Activated naive CD4-positive, alpha-beta T cell treated with anti-CD3 and anti-CD28 coated beads, Interleukin-2, amount 10 ng/mL, durations not matched to agents 7 days and 5 days (primary cell): ENCODE measurements at places on chromosomes 5 and 9.

DNA sequence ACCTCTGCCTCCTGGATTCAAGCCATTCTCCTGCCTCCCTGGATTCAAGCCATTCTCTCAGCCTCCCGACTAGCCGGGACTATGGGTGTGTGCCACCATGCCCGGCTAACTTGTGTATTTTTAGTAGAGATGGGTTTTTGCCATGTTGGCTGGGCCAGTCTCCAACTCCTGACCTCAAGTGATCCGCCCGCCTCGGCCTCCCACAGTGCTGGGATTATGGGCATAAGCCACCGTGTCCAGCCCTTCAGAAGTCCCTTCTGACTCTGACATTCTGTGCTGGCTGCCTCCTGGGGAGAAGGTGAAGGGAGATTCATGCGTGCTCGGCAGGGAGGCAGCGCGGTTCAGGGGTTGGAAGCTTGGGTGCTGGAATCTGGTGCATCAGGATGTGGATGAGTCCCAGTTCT is 28.8 kb downstream of the PRRX2 start:
- peaks cover 3% of the 10 kb centered on the region for H3K4me1 ChIP-seq
- peaks cover 65% of the 10 kb centered on the region for H3K27me3 ChIP-seq
- no peak for DNase-seq
- no peak overlapping the region for H3K4me3 ChIP-seq
- H3K36me3 ChIP-seq = peaks cover 1% of the 10 kb centered on the region

- no peaks in the 10 kb centered on the region for H3K4me1 ChIP-seq
- no peaks in the 10 kb centered on the region for H3K27me3 ChIP-seq
- H3K36me3 ChIP-seq = no peaks in the 10 kb centered on the region
- H3K27ac ChIP-seq = no peak overlapping the region
These were observed 58.6 kb downstream of the TMC1 start for GRCh38 chr9:72579880-72580550.

DNA sequence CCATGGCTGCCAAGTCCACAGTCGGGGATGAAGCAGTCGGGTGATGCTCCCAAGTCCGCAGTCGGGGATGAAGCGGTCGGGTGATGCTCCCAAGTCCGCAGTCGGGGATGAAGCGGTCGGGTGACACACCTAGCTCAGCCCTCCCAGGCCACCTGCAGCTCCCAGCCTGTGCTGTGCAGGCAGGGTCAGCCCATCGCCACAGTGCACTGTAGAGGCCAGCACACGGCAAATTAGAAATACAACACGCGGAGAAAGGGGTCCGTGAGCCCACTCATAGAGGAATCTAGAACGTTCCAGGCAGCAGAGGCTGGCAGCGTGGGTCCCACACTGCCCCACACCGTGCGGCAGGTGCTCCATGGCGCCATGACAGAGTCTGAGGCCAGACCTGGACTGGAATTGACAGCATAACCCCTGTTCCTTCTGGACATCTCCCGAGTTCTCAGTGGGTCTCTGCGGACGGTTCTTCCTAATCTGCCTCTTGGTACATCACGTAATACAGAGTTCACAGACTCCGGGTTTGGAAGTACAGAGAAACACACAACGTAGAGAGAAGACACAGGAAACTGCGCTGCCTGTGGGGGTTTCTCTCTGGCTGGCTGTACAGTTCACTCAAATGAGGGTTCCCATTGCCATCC is 7.7 kb upstream of the EXOC3 start:
- no peaks in the 10 kb centered on the region for H3K36me3 ChIP-seq
- H3K27ac ChIP-seq = no peak overlapping the region
- no peaks in the 10 kb centered on the region for H3K27me3 ChIP-seq
- no peak for DNase-seq

GRCh38 chr9:133669182-133669801 is 33.1 kb downstream of the DBH start:
- H3K27ac ChIP-seq = no peak overlapping the region
- H3K36me3 ChIP-seq = no peaks in the 10 kb centered on the region
- no peak overlapping the region for H3K4me3 ChIP-seq

- no peaks in the 10 kb centered on the region for H3K4me1 ChIP-seq
- no peak overlapping the region for H3K27ac ChIP-seq
- H3K4me3 ChIP-seq = no peak overlapping the region
- H3K36me3 ChIP-seq = no peaks in the 10 kb centered on the region
- no peak for DNase-seq
These were observed 33.9 kb upstream of the JMY start for GRCh38 chr5:79202076-79202475.

DNA sequence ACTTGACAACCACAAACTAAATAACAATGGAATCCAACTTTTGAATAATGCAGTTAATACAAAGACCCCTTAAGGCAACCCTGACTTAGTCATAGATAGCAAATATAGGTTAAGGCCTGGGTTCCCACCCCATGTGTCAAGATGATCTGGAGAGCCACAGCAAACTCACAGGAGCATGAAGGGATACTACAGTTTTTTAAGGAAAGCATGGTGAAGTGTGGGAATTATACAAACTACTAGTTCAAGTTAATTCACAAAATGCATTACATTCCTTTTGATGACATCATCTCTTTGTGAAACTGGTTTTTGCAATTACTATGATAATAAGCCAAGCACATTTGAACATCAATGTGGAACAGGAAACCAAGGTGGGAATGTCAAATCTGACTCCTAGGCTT is 50.6 kb downstream of the LHFPL2 start:
- no peak for DNase-seq
- H3K4me3 ChIP-seq = no peak overlapping the region
- H3K4me1 ChIP-seq = no peaks in the 10 kb centered on the region
- H3K27me3 ChIP-seq = no peaks in the 10 kb centered on the region
- no peaks in the 10 kb centered on the region for H3K36me3 ChIP-seq

DNA sequence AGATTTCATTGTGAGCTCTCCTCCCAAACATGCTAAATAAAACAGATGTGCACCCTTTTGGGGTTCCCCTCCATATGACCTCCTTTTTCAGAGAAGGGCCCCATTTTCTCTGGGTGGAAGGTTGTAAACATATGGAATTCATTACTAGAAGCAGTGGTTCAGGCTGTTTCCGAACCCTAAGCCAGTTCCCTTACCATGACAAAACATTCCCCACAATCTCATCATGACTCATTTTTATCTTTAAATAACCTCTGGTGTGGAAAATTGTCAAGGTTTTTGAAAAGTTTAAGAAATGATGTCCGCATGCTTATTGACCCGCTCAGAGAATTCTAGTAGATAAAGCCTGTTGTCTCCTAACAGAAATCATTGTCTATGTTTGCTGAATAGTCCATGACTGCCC is 127.3 kb upstream of the PIK3R1 start:
- H3K36me3 ChIP-seq = no peaks in the 10 kb centered on the region
- no peak overlapping the region for H3K4me3 ChIP-seq
- H3K4me1 ChIP-seq = no peaks in the 10 kb centered on the region
- H3K27ac ChIP-seq = no peak overlapping the region

DNA sequence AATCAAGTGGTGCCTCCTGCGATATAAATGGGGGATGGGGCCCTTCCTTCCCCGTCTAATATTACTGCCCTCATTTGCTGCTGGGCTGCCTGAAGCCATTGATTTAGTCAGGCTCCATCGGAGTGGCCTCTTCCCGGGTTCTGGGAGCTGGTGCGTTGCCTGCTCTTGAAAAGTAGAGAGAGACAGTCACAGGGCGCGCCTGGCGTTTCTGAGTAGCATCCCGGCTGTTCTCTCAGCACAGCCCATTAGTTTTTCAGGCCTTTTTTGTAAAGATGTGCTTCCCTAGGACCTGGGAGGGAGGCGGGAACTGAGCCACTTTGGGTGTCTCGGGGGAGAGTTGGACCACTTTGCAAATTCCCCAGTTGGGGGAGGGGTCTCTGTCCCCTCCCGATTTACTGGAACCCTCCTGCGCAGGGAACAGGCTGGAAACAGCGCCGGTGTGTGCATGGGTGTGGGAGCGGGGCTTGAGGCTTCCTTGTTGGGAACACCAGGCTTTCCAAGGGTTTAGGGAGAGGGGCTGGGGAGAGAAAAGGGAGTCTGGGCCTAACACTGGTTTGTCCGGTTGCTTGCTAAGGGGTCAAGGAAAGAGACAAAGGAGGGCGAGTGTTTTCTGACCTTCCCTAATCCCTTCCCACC is 4.7 kb downstream of the PRDM6 start:
- H3K4me3 ChIP-seq = no peak overlapping the region
- DNase-seq = no peak
- no peak overlapping the region for H3K27ac ChIP-seq
- no peaks in the 10 kb centered on the region for H3K36me3 ChIP-seq
- peaks cover 97% of the 10 kb centered on the region for H3K27me3 ChIP-seq
- peaks cover 10% of the 10 kb centered on the region for H3K4me1 ChIP-seq

GRCh38 chr5:32581010-32581785 is 4.2 kb upstream of the SUB1 start:
- DNase-seq = no peak
- H3K4me3 ChIP-seq = no peak overlapping the region
- H3K27me3 ChIP-seq = peaks cover 10% of the 10 kb centered on the region
- peaks cover 5% of the 10 kb centered on the region for H3K36me3 ChIP-seq
- no peak overlapping the region for H3K27ac ChIP-seq

DNA sequence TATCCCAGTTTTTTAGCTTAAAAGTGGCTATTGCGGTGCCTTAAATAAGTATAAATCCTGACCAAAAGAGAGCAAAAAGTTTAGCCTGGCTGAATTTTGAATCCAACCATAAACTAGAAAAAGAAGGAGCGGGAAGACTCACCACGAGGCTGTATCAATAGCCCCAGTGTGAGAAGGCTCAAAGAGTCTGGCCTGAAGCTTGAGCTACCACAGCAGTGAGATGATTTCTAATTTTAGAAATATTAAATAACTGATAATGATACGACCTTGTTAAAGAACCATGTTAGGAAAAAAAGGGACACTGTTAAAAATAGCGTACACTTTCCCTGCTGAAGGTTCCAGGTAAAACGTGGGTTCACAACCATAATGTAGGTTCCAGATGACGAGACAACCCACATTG is 134.1 kb upstream of the ZNF462 start:
- no peak overlapping the region for H3K4me3 ChIP-seq
- H3K4me1 ChIP-seq = no peaks in the 10 kb centered on the region
- H3K27me3 ChIP-seq = no peaks in the 10 kb centered on the region

DNA sequence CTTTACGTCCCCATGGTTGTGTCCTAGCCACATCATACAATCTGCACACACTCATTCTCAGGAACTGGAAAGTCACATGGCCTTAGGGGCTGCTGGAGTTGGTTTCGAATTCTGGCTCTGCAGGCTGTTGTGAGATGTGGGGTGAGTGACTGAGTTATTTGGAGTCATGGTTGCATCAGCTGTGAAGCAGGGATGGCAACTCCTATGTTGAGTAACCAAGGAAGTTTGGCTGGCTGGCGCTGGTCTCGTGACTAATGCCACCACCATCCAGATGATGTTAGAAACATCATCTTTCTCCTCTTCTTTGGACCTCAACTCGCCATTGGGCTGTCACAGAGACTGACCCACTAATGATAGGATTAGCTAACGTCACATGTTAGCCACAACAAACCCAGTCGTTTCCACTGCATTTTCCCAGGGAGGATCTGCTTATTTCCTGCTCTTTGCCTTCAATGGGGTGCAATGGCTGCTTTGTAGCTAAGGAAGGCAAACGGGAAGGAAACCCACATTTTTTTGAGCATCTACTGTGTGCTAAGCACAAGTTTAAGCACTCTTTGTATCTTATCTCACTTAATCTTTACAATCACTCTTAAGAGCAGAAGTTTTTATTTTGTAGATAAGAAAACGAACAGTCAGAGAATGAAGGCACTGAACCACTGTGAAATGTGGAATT is 78.1 kb upstream of the UBTD2 start:
- DNase-seq = no peak
- peaks cover 9% of the 10 kb centered on the region for H3K4me1 ChIP-seq
- H3K27ac ChIP-seq = peak overlapping the region; percentile 12
- peaks cover 7% of the 10 kb centered on the region for H3K27me3 ChIP-seq

- no peaks in the 10 kb centered on the region for H3K4me1 ChIP-seq
- no peak overlapping the region for H3K27ac ChIP-seq
- no peaks in the 10 kb centered on the region for H3K27me3 ChIP-seq
- no peaks in the 10 kb centered on the region for H3K36me3 ChIP-seq
These were observed 158.3 kb downstream of the SNCAIP start for GRCh38 chr5:122470365-122470764.

- H3K27me3 ChIP-seq = no peaks in the 10 kb centered on the region
- peaks cover 72% of the 10 kb centered on the region for H3K36me3 ChIP-seq
- H3K4me3 ChIP-seq = no peak overlapping the region
- DNase-seq = no peak
- no peaks in the 10 kb centered on the region for H3K4me1 ChIP-seq
These were observed 38.3 kb downstream of the CEMIP2 start for GRCh38 chr9:71729816-71730526.

DNA sequence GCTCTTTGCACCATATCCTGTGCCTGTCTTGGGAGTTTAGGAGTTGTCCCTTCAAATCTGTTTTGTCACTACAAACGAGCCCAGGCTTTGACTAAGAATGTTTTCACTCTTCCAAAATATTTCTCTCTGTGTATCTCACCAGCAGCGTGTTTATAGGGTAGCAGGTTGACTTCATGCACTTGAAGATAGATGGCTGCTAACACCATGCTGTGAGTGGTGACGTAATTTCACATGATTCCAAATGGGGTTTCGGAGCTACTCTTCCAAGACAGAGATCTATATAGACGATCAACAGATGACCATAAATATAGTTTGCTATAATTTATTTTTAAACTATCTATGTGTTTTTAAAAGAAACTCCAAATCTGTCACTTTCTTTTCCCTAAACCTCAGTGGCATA is 30.6 kb downstream of the RORB start:
- no peaks in the 10 kb centered on the region for H3K36me3 ChIP-seq
- no peak for DNase-seq
- no peaks in the 10 kb centered on the region for H3K27me3 ChIP-seq
- no peak overlapping the region for H3K4me3 ChIP-seq
- H3K4me1 ChIP-seq = no peaks in the 10 kb centered on the region

- no peaks in the 10 kb centered on the region for H3K36me3 ChIP-seq
- H3K4me1 ChIP-seq = no peaks in the 10 kb centered on the region
- DNase-seq = no peak
- H3K27me3 ChIP-seq = no peaks in the 10 kb centered on the region
- no peak overlapping the region for H3K4me3 ChIP-seq
These were observed 337.5 kb upstream of the PCSK5 start for GRCh38 chr9:75552941-75553340.

DNA sequence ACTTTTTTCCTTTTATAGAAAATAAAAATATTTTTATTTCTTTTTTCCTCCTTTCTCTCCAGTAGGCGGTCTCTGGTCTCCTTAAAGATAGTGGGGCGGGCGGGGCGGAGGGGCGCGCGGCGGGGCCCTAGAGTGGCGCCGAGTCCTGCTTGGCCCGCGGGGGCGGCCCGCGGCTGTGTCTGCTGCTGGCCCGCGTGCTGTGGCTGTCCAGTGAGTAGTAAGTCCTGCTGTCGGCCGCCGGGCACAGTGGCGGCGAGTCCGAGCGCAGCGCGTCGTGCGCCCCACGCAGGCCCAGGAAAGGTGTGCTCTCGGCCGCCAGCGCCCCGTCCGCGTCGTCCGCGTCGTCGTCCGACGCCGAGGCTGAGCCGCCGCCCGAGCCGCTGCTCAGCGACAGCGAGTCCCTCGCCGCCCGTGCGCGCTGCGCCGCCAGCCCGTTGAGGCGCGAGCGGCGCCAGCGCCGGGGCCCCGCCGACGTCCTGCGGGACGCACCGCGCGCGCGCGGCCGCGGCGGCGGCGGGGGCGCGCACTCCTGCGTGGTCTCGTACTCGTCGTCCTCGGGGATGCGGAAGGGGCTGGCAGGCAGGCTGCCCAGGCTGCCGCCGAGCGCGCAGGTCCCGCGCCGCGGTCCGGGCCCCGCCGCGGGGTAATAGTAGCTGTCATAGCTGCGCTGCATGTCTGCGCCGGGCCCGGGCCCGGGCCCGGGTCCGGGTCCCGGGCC is 52.3 kb downstream of the PSD2 start:
- H3K4me1 ChIP-seq = peaks cover 6% of the 10 kb centered on the region
- H3K27ac ChIP-seq = no peak overlapping the region
- H3K4me3 ChIP-seq = peak overlapping the region; percentile 52
- DNase-seq = peak; percentile 81
- peaks cover 63% of the 10 kb centered on the region for H3K27me3 ChIP-seq
- no peaks in the 10 kb centered on the region for H3K36me3 ChIP-seq
